ENCODE measurements at places on chromosomes 3 and 15.
A peak's percentile ranks its signal among the peaks of the same experiment; 100 is the strongest.

DNA sequence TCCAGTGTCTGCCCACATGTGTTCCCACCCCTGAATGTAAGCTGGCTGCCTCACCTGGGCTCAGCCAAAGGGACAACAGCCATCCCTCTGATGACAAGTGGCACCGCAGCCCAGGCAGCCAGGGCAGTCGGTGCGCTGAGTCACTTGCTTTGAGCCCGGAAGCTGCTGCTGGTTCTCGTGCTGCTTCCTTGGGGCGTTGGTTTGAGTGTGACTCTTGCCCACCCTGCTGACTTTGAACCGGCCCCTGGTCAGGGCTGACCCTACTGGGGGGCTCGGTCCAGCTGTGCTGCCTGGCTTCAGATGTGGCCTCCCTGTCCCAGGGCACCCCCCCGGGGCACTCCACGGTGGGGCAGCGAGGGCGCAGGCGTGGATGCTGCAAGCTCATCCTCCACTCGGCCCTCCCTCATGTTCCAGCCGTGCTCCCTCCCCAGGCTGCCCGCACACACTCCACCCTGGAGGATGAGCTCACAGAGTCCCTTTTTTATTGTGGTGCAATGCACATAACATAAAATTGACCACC lies 62.1 kb downstream of the EFCAB12 start:
- no peak for DNase-seq

GRCh38 chr3:104564045-104564643 lies 802.6 kb upstream of the ALCAM start:
- peak; percentile 38 for DNase-seq

- DNase-seq: no peak
Observed at GRCh38 chr3:116070061-116070460, 375.2 kb downstream of the LSAMP start.

GRCh38 chr15:80660119-80660518 lies 35.0 kb upstream of the ABHD17C start:
- no peak for DNase-seq

GRCh38 chr15:87576486-87577176 lies 679.9 kb downstream of the NTRK3 start:
- DNase-seq: no peak

DNA sequence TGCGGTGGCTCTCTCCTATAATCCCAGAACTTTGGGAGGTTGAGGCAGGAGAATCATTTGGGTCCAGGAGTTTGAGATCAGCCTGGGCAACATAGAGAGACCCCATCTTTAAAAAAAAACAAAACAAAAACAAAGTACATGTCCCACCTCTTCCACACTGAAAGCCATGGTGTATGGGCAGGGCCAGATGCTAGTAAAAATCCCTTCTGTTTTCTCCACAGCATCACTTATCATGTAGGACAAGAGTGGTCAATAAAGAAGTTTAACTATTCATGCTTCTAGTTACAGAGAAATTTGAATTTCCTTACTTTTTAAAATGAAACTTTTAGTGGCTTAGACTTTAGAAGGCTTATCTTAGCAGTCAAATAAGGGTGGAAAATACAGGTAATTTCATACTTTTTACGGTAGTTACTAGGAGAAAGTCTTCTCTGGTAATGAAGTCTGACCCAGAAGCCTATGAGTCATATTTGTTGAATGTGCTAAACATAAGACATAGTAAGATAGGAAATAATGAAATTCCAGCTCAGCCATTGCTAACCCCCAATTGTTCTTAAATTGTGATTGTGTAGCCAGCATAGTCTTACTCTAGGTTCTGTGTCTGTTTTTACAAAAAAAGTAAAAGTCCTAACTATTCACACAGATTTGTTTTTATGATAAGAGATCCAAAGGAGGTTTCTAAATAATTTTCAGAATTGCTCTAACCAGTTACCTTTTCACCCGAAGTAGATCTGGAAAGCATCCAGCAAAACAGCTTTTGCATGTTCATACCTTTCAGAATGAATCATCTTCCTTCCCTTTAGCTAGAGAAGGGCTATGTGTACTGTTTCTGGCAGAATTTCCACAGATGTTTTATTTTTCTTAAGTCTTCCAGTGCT lies 16.4 kb upstream of the ZNF609 start:
- no peak for DNase-seq

- no peak for DNase-seq
Observed at GRCh38 chr15:58873267-58873666, 60.2 kb downstream of the SLTM start.

DNA sequence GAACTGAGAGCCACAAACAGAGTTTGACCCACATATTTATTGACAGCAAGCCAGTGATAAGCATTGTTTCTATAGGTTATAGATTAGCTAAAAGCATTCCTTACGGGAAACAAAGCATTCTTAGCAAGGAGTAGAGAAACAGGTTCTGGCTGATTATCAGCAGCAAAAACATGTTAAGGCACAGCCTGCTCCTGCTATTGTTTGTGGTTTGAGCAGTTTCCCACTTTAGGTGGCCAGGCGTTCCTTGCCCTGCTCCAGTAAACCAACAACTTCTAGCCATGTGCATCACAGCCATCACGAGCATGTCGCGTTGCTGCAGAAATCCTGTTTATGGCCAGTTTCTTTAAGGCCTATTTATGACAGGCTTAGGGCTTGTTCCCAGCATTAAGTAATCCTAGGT lies 44.7 kb upstream of the C2CD4B start:
- DNase-seq: no peak
